ENCODE measurements at places on chromosomes 5 and 9.
A peak's percentile ranks its signal among the peaks of the same experiment; 100 is the strongest.

DNA sequence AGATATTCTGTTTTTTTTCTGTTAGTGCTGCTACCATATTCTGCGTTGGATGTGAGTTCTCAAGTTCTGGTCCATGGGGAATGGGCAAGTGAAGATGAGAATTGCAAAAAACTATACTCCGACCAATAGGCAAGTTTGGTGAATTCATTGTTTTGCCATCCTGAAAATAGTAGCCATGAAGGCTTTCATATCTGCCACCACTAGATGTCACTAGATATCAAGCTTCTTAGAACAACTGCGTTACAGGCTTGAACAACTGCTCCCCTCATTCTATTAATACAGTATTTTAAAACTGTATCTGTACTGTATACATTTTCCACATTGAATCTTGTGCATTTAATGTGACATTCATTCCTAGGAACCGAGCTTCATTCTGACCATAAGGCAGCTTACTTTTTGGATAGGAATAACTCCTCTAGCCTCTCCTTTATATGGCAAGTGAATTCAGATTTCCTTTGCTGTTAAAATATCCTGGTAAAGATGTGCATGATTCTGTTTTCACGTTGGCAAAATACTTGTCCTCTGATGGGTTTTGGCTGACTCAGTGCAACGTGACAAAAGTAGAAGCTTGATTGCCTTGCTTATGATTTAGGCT lies 163.6 kb downstream of the SREK1 start:
- no peak for DNase-seq

DNA sequence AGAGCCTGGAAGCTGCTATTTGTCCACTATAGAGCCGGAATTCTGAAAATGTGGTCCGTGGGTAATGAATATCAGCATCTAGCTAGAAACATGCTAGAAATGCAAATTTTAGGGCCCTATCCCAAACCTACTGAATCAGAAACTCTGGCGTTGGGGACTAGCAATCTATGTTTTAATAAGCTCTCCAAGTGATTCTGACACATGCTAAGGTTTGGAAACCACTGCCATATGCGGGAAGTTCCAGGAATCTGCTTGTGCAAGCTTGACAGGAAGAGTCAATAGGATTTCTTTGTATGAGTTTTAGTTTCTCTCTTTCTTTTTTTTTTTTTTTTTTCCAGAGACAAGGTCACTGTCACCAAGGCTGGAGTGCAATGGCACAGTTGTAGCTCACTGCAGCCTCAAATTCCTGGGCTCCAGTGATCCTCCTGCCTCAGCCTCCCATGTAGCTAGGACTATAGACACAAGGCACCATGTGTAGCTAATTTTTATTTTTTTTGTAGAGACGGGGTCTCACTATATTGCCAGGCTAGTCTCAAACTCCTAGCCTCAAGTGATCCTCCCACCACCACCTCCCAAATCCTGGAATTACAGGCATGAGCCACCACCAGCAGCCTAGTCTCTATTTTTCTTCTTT lies 26.4 kb upstream of the CARNMT1 start:
- no peak for DNase-seq

- no peak for DNase-seq
These were observed 9.8 kb upstream of the CPLX2 start for GRCh38 chr5:175861337-175862130.

GRCh38 chr9:93024986-93025630 lies 33.4 kb upstream of the SUSD3 start:
- no peak for DNase-seq

DNA sequence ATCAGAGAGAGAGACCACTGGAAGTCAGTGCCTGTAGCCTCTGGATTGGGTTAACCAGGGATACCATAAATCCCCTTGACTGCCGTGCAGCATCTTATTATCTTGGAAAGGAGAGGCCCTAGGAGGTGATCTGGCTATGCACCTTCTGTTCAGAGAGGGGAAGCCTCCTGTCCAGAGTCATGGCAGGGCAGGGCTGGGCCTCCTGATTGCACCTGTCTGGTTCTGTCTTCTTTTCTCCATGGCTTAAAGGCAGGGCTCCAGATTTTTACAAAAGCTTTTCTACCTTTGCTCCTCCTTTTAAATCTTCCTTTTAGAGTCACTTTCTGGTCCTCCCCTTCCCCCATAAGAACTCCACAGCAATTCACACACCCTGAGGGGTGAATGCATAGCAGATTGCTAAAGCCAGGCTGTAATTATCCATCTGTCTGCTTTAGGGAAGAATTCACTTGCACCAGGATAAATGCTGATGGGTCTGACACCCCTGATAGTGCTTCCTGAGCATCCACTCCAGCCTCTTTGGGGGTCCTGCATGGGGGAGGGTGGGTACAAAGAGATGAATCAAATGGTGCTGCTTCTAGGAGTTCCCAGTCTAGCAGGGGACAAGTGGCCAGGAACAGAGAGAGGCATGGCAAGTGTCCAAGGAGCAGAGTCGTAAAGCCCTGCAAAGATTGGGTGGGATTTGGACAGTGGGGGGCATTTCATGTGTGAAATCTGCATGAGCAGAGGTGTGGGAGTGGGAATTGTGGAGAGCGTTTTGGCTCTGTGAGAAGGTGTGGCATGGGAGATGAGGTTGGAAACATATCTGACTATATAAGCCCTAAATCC lies 141.3 kb upstream of the ALDH1B1 start:
- DNase-seq, result no peak

DNA sequence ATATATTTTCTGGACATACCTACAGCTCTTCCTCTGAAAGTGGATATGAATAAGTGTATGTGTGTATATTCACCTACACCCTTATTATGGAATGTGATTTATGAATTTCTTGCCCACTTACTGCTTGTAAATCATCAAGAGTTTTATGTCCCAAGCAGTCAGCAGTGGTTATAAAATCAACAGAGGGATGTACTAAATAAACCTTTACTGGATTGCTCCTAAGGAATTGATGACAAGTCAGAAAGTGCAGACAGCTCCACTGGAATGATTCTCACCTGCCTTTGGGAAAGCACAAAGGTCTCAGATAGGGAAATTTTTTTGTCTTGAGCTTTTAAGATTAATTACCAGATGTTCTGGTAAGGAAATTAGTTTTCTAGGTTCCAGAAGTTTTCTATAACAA lies 9.3 kb downstream of the TMEM174 start:
- no peak for DNase-seq

GRCh38 chr5:108238936-108239887 lies 142.7 kb downstream of the FBXL17 start:
- no peak for DNase-seq

GRCh38 chr5:151721812-151722391 lies 35.2 kb upstream of the SPARC start:
- DNase-seq, result no peak

DNA sequence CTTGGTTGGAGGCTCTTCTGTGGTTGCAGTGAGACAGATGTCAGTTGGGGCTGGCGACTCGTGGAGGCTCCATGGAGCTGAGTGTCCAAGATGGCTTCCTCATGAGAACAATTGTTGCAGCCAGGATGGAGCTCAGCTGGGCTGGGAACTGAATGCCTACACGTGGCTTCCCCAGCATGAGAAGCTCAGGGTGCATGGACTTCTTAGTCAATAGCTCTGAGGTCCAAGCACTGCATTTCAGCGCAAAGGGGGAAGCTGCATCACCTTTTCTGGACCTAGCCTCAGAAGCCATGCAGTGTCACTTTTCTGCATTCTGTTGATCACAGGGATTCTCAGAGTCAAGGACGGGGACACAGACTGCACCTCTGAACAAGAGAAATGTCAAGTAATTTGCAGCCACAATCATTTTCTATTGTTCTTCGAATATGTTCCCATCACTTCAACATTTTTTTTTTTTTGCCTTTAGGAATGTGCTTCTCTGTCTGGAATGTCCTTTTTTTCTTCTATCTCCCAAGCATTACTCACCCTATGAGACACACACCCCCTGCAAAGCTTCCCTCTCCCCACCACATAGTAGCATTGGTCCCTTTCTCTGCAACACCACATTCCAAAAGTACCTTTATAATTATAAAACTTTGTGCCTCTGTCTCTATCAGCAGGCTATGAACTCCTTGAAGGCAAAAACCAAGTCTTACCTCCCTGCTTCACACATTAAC lies 57.5 kb upstream of the STK32A start:
- DNase-seq, result no peak

- no peak for DNase-seq
These were observed 18.5 kb upstream of the KIF12 start for GRCh38 chr9:114117614-114117995.

- DNase-seq, result no peak
These were observed 202.9 kb downstream of the SYK start for GRCh38 chr9:91004484-91004883.

DNA sequence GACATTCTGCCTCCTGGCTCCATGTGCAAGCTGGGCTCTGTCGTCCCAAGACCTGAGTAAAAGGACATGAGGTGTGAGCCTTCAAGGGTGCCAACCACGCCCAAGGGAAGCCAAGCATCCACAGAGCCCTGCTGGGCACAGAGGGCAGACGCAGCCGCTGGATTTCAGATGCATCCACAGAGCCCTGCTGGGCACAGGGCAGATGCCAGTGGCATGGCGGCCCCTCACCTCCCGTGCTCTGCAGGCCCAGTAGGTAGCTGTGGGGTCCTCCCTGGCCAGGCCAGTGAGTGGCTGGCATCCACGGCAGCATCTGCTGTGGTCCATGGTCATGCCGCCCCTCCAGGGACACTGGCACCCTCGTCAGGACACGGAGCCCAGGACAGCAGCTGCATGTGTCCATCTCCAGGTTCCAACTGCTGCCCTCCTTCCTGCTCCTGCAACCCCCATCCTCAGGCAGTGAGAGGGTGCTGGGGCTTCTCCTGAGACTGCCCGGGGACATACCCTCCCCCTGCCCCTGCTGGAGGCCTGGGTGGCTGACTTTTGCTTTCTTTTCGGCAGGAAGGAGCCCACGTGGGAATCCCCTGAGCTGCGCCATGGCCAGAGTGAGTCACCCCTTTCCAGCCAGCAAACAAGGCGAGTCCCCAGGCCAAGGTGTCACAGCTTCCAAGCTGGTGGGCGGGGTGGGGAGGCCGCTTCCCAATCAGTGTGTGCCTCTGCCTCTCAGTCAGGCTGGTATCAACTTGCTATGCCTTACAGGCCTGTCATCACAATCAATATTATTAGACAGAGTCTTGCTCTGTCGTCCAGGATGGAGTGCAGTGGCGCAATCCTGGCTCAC lies 4.0 kb upstream of the TRAF2 start:
- peak; percentile 97 for DNase-seq

GRCh38 chr5:168734620-168735300 lies 155.6 kb upstream of the PANK3 start:
- no peak for DNase-seq

GRCh38 chr5:14816999-14817761 lies 54.4 kb downstream of the ANKH start:
- no peak for DNase-seq

DNA sequence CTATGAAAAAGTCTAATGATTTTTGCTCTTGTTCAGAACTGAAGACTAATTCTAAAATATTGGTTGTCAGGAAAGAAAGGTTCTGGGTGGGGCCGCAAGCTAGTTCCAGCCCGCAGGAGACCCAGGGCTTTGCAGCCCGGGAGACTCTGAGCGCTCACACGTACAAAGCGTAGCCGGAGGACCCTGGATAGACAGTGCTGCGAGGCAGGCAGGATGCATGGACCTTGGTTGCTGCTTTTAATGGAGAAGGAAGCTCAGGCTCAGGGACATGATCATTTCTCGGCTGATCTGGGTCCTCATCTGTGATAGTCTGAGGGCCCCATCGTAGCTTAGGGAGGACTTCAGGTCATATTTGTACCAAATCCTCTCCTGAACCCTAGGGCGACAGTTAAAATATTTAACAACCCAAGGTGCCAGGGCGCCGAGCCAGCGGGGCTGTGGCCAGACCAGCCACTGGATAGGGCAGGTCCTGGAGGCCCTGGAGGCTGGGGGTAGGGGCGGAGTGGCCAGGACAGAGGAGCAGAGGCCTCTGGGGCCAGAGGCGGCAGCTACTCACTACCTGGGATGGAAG lies 70.1 kb upstream of the UNC5A start:
- no peak for DNase-seq

DNA sequence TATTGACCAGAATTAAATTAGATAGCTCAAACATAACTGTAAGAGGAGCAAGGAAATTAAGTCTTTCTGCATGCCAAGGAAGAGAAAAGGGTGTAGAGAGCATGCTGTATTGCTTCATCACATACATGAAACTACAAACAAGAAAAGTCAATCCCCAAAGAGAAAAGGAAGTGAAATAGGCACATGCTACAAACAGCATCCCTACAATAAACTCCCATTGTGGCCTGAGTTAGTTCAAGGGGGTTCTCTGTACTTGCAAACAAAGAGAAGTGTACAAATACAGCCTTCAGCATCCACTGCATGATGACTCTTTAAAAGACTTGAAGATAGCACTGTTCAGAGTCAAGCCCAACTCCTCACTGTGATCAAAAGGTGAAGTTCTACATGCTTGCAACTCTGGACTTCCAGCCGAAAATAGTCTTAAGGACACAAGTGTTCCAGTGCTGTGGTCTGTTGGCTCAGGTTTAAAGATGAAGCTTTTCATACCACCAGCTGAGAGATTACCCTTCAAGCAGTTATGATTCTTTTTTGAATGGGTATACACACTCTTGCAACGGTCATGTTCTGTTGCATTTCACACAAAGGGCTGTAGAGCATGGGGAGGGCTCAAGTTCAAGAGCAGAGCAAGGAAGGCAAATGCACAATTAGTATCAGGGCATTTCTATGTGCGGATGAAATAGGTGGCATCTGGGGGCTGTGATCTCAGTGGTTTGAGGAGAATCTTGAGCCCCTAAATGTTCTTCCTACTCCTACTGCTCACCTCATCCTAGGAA lies 534.5 kb downstream of the EBF1 start:
- no peak for DNase-seq

DNA sequence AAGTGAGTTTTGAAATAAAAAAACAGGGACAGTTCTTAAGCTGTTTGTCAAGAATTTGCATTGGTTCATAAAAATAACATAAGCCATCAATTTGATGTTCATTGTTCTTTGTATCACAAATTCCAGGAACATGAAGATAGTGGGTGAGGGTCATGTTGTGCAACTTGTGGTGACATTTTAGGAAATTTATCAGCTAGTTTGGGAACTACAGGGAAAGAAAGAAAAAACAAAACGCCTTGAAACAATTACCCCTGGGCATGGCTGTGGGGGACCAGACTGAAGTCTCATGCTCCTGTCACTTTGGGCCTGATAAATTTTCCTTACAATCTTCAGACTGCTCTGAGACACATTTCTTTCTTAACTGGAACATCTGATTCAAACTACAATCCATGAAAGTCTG lies 207.1 kb upstream of the CLINT1 start:
- DNase-seq, result no peak

GRCh38 chr5:58066076-58066475 lies 393.8 kb downstream of the PLK2 start:
- no peak for DNase-seq

DNA sequence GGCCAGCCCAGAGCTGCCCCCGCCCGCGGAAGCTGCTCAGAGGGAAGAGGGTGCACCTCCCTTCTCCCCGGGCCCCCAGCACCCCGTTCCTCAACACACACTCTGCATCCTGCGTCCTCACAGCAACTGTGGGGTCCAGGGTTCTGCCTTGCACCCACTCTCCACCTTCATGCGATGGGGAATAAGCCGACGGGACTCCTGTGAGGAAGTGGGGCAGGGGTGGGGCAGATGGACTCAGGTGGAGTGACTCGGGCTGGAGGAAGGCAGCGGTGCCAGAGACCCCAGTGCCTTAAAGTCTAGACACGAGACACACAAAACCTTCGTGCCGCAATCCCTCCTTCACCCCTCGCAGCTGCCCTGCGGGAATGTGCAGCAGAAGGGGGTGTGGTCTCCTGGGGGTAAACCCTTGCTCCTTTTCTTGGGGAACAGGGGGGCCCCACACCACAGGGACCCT lies 8.6 kb downstream of the BRD3 start:
- DNase-seq, result no peak
